ENCODE measurements at places on chromosomes 1 and 21.

GRCh38 chr1:168585191-168585590, 8.8 kb downstream of the XCL1 start:
- DNase-seq = no peak

DNA sequence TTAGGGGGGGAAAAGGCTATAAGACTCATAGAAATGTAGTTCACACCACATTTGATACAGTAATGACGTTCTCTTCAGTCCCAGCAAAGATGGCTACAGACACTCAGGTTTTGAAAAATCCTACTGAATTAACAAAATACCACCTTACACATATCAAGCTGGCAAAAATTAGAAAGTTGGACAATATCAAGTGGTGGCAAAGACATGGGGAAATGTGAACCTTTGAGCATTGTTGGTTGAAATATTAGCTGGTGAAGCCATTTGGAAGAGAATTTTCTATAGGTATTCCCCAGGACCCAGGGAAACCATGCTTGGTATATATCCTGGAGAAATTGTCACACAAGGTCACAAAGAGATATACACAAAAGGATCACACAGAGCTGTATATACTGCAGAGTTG, 163.0 kb downstream of the ADSS2 start:
- no peak for DNase-seq

GRCh38 chr1:245822996-245823395, 668.2 kb downstream of the KIF26B start:
- DNase-seq = no peak

DNA sequence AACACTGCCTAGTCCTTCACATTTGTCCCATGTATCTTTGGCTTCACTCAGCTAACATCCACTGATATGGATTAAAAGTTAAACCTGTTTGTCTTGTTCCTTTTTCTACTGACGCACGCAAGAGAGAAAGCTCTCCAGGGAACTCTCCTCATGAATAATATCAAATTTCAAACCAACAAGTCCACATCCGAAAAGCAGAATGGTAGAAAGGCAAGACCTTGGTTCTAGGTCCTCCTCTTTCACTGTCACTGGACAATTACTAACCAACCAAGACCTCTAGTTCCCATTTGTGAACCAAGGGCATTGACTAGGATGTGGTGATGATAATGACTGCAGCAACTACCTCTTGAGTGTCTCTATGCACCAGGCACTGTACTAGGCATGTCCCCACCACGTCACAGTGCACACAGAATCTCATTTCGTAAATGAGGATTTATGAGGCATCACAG, 8.4 kb downstream of the PLPP3 start:
- DNase-seq = no peak

DNA sequence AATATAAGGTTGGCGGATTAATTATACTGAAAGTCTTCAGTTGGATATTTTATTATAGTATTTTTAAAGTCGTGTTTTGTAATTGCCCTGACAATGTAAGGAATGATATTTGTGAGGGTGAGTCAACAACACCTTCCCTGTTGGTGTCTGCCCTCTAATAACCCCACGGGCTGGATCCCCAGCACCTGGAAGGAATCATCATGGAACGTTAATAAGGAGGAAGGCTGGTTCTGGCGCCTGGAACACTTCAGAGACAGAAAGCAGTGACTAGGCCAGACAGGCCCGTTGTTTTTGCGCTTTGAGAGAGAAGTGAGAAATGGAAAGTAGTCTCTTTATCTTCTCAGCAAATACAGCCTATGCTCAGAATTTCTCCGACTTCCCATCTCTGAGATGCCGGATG, 31.6 kb downstream of the TEX35 start:
- DNase-seq = no peak

DNA sequence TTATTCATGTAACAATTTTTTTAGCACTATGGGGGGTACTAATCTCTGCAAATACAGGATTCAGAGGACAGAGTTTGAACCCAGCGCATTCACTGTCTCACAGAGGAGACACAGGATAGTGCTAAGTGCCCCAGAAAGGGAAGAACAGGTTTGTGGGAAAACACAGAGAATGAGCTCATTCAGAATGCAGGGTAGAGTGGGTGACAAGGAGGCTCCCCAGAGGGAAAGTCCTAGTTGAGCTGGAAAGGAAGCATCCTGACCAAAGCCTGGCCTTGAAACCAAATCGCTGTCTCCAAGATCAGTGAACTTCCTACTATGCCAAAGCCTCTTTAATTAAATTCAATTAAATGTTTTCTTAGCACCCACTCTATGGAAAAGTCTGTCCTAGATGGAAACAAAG, 19.0 kb upstream of the RGS2 start:
- DNase-seq = no peak

DNA sequence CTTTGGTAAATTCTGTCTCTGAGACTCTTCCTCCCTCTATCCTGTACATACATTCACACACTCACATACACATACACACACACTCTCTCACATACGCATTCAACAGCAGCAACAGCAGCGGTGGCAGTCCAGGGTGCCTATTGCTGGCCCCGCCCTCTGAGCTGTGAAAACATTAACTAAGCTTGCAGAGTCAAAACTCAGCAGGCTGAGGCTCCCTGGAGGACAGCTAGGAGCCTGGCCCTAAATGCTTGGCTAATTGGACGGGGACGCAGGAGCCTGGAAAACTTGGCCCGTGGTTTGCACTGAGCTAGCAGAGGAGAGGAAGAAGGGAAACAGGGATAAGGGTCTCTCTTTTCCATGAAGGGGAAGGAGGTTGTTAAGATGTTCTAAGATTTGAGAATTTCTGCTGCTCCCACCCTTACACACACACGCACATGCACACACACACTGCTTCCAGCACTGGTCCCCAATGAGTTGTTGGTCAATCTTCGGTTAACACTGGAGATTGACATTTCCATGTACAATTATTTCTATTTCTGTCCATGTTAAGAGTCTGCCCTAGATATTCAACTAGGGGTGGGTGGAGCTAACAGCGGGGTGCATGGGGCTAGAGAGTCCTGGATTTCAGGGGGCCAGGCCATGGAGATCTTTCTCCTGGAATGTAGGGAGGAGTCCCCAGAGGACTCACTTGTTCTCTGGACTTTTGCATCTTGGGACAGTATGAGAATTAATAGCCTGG, 94.2 kb downstream of the PLXNA2 start:
- DNase-seq = no peak

DNA sequence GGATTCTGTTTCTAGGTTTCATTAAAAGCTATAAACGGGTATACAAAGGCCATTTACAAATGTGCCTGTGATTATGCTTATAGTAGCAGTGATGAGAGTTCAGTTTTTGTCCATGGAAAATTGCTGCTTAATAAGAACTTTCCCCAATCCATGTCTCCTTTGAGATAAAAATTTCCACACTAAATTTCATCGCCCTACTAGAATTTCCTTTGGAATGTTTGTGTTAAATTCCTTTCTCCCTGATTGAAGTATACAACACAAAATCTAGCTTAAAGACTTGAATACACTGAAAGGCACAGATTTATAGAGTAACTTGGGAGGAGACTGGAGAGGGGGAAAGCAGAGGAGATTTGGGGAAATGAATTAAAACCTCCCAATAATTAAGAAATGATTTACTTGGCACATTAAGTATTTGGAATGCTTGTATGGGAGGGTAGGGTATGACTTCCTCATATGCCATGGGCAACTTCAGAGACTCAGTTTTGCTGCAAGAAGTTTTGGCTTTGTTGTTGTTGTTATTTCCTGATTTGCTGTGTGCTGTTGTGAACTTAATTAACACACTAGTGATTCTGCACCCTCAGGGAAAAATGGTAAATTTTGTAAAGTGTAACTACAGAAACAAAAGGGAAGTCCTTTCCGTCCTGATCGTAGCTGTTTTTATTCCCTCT, 157.6 kb upstream of the LMO4 start:
- no peak for DNase-seq

DNA sequence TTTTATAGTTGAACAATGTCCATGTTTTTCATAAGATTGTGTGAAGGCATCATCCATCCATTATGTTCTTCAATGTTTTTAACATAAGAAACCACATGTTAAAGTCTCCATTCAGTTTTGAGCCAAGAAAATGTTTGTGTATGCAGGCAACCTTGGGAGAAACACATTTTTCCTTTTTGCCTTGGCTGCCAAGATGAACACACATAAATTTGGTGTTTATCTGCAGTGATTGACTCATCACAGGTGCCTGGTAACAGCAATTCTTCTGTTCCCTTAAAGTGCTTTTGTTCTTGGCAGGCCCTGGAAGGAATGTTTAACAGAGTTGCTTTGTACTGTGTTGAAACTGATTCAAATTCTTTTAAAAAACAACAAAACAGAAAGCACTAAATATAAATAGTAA, 709.9 kb upstream of the ADGRL4 start:
- DNase-seq = no peak

GRCh38 chr1:61332796-61333195, 250.4 kb downstream of the NFIA start:
- DNase-seq = no peak
